ENCODE measurements at places on chromosomes 7 and 10.

- no peak for DNase-seq
These were observed 110.0 kb downstream of the PDGFA start for GRCh38 chr7:409339-410281.

DNA sequence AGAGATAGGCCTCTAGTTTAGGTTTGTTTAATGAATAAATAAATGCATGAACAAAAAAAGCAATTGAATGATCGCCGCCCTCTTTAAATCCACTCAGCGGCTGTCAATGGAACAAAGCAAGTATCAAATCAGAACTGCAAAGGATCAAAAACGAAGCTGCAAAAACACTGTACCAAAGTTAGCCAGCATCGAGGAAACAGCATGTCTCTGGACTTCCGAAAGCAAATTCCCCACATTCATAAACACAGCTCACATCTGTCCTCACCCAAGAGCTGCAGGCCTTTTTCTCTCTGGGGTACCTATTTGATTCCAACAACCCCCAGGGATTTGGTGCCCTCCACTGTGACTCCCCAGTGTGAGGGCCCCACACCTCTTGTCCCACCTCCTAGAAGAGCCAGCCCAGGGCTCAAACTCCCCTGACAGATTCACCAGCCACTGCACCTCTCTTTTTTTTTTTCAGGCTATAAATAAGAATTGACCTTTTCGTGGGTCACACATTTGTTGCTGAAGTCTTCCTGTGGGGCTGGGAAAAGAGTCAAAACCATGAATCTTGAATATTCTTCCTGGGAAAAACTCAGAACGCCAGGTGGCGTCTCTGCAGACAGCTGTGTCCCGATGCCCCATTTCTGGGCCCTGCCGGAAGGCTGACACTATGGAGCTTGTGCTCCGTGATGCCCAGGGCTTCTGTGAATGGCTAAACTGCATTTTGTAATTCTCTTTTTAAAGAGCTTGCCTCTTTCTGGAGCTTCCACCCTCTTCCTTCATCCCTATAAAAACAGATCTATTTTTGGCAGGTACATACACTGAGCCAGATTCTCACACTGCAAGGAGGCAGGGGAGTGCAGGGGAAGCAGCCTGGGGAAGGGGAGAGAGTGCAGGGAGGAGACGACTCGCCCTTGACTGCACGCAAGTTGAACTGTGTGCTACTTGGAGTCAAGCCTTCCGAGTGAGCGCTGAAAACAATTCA is 51.7 kb downstream of the HSPA12A start:
- DNase-seq: no peak

DNA sequence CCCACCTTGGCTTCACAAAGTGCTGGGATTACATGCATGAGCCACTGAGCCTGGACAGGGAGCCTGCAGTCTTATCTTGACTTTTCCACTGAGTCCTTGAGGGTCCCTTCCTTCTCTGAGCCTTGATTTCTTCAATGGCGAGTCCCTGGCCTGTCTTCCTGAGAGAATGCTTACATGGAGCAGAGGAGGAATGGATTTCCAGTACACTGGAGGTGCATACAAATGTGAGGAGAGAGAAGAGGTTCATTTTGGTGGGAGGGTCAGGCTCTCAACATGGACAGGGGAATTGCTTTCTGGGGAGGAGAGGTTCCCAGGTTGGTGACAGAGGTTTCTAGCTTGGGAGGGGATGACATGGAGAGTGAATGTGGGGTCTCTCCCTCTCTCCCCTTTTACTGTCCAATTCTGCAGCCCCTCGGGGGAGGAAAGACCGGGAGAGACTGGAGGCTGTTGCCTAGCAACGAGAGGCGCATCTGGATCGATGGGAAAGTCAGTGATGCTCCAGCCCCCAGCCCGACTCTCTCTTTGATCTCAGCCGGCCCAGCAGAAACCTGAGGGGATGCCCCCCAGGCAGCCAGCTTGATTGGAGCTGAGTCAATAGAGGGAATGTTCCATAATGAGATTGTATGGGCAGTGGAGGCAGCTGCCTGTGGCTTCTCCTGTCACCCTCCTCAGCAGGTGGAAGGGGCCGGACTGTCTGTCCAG is 14.8 kb downstream of the SRRM3 start:
- no peak for DNase-seq

- no peak for DNase-seq
These were observed 100.2 kb upstream of the RELN start for GRCh38 chr7:104089612-104090011.

DNA sequence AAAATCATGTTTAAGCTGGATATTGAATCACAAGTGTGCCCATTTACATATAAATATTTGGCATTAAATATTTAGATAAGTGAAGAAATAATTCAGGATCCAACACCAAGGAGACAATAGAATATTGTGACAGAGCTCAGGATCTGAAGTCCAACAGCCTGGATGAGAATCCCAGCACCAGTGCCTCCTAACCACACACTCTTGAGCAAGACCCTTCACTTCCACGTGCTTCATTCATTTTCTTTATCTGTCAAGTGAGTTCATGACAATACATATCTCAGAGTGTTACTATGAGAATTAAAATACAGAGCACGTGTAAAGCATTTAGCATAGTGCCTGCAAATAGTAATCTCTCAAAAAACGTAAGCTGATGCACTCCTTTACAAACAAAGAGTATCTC is 78.4 kb upstream of the IKZF1 start:
- DNase-seq: no peak

DNA sequence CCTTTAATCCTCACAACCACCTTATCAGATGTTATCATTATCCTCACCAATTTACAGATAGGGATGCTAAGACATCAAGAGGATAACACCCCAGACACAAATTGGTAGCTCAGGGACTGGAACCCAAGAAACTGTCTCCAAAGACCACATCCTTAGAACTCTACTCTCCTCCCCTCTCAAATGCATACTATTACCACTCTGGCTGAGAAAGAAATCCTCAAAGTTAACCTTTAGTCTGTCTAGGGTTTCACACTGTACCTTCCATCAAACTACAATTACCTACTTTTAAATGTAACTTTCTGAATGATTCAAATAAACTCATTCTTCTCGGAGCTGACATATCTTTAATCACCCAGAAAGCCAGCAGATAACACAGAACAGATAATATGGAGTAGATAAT is 6.6 kb downstream of the EZH2 start:
- no peak for DNase-seq

DNA sequence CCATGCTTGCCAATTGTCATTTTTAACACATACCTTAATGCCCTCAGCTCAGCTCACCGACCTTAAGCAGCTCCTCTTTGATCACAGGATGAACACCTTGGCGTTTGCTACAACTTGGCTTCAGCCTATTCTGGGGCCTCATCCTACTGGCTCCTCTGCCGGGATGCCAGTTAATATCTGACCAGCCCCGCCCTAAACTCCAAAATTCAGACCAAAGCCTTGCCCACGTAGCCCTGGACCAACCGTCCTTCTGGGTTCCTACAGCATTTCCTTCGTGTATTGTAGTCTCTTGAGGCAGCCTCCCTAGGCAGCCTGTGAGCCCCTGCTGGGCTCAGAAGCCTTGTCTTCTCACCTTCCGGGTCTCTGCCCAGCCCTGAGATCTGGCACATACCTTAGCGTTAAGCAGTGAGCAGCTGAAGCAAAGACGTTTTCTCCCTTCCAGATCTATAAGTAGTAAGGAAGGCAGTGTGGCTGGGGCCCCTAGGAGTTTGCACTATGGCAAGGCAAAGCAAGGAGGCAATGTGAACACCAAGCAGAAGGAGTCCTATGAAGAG is 836 bp downstream of the ENO4 start:
- DNase-seq: no peak

DNA sequence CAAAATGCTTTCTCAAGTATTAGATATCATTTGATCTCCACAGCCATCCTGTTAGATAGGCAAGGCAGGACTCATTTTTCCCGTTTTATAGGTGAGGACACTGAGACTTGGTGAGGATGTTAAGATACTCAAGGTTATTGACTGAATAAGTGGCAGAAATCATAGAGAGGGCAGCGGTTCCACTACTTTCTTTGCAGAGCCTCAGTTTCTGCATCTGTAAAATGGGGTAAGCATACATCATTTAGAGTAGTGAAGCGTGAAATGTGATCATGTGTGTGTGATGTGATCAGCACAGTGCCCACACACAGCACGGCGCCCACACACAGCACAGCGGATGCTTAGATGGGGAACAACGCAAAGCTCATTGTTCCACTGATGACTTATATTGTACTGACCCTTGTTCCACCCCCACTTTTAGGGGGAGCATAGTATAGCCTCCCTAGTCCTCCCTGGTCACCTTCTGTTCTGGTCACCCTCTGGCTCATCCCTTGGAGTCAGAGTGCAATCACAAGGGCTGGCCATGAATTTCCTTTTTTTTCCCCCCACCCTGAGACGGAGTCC is 10.5 kb downstream of the UBTD1 start:
- no peak for DNase-seq

GRCh38 chr7:55202150-55202913 is 162.8 kb upstream of the LANCL2 start:
- DNase-seq: no peak

DNA sequence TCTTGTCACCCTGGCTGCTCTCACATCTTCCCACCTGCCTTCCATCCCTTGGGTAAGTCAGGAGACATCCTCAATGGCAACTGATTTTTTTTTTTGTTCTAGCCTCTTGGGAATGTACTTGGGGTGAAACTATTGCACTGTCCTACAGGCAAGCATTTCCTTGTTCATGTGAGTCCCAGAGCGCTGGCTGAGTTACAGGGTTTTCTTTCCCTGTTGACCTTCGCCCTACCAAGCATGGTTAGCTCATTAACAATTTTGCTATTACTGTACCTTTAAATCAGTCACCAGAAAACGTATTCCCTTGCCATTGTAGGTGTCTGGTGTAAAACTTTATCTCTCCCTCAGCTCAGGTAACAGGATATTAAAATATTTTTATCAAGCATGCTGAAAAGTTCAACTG is 98.9 kb downstream of the PRLHR start:
- DNase-seq: no peak

- no peak for DNase-seq
These were observed 107.2 kb upstream of the FAM180A start for GRCh38 chr7:135855846-135856245.

GRCh38 chr10:71435571-71436267 is 39.0 kb downstream of the CDH23 start:
- DNase-seq: no peak

DNA sequence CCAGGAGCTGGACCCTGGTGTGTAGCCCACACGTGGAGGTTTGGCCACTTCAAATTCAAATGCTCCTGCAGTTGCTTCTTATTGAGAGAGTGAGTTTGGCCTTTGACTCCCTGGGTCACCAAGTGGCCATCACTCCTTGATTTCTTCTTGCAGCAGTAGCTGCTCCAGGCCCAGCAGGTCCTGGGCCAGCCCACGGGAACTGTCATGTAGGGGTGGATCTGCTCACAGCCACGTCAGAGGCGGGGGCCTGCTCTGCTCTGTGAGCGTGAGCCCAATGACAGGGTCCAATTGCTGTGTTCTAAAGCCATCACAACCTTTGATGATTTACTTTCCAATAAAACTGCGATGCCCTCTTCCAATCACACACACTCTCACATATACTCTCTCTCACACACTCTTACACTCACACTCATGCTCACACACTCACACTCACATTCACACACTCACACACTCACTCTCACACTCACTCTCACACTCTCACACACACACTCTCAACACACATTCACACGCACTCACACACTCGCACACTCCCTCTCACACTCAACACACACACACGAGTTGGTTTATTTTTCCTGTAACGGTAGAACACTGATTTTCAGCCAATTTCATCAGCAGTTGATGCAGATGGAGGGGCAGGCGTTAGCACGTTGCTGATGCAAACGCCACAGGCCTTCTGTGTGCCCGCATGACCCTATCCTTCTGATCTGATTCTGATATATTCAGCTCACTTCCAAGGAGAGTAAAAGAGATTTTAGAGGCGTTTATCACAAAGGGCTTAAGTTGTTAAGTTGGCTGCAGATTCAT is 210.7 kb upstream of the PPP2R2D start:
- no peak for DNase-seq

GRCh38 chr7:138814816-138815332 is 16.9 kb upstream of the ATP6V0A4 start:
- no peak for DNase-seq

DNA sequence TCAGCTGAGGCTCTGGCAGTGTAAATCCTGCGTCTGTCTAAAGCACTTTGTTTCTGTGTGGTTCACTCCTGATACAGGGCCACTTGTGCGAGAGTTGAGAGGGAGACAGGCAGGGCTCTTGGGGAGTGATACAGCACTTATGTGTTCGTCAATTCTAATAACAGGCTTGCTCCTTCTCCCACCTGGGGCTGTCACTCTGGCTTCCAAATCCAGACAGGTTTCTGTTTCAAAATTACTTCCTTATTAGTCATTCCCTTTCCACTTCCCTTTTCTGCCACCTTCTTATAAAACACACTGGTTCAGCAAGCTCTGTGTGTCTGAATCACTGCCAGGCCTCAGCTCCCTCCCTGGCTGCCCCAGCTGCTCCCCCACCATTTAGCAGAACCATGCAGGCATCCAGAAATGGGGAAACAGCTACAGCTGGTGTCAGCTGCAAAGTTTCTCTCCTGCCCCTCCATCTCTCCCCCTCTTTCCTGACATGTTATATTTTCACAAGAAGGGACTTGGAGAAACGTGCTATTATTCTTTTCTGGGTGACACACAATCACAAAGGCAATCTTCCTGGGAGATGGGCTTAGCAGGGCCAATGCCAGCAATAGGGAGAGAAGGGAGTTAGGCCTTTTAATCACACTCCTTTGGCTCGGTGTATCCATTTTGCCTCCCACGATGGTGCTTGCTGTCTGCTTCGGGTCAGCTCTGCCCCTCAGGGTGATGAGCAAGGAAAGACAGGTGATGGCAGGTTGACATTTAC is 58.4 kb upstream of the ZNRF2 start:
- peak; percentile 48 for DNase-seq

GRCh38 chr7:44211126-44211675 is 10.4 kb downstream of the YKT6 start:
- DNase-seq: no peak

DNA sequence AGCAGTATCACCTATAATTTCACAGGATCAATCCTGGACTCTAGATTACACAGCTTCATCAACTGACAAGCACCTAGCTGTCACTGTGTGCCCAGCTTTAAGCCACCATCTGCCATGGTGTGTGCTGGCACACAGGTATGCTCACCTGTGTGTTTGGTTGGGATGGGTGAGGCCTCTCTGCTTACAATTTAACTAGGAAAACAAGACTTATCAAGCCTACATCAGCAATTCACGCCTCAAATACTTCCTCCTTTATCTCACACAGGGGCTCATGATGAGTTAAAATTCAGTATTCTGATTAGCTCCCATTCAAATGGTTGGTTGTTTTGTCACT is 608.2 kb downstream of the PARD3 start:
- DNase-seq: no peak

DNA sequence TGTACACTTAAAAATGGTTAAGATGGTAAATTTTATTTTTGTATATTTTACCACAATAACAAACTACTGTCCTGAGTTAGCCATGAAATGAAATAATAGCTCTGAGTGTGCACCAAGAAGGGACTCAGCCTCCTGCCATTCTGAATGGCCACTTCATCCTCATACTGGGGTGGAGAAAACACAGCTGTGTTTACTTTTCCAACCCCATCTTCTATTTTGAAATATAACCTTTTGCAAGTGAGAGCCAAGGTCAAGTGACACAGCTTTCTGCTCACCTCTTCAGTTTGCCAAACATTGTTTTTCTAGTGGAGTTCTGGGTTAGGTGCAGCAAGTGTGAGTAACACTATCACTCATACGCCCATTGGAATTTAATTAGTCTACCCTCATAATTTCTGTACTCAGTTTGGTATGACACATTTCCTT is 107.4 kb upstream of the GLCCI1 start:
- DNase-seq: no peak

All from KG1 (cell line).